ENCODE measurements at places on chromosomes 13 and 19. TPM values are rescaled to one million over a fixed set of nuclear protein-coding genes. Genes with fewer than 3 reads are reported as not detected.

Gene ZNF577
- total RNA-seq, result 6.3 TPM

DNA sequence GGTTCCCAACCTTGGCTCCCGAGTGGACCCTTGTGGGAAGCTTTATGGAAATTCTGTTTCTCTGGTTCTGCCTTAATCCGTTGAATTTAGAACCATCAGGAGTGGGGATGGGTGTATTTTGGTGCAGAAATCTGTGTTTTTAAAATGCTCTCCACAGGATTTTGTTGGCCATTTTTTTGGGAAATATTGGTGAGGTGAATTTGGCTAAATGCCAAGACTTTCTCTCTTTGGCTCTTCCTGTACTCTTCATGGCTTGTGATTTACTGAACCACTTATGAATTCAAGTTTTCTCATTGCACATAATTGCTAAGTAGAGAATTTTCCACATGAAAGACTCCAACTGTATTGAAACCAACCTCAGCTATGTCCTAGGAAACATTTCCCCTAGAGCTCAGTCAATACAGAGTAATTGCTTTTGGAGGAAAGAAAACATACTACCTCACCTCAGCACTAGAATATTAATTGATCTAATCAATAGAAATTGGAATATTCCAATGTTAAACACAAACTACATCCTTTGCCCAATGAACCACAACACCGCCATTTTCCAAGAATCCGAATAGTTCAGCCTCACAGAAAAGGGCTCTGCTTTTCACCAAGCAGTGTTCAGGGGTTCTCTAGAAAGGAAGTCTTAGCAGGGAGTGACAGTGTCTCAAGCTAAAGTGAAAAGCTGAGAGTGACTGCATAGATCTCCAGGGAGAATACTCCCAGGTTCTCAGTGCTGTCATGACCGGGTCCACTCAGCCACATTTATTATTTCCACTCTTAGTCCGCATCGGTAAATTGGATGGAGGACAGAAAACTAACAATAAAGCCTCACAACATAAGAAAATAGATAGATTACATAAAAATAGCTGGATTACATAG lies 60.3 kb downstream of the ERCC5 start:
- no peak overlapping the region for H3K4me3 ChIP-seq
- H3K36me3 ChIP-seq, result peaks cover 5% of the 10 kb centered on the region
- H3K4me1 ChIP-seq, result peaks cover 26% of the 10 kb centered on the region
- H3K27ac ChIP-seq, result no peak overlapping the region

- H3K27ac ChIP-seq, result no peak overlapping the region
- peaks cover 78% of the 10 kb centered on the region for H3K27me3 ChIP-seq
- no peak overlapping the region for H3K4me3 ChIP-seq
- no peak for DNase-seq
Measured at GRCh38 chr13:78594456-78594975, 8.8 kb downstream of the POU4F1 start.

Gene RNF225
- 0.98 TPM for total RNA-seq

- no peak overlapping the region for H3K27ac ChIP-seq
- no peak overlapping the region for H3K4me3 ChIP-seq
- no peaks in the 10 kb centered on the region for H3K36me3 ChIP-seq
Measured at GRCh38 chr19:51440846-51441409, 17.3 kb downstream of the SIGLEC8 start.
